ENCODE measurements at places on chromosomes 5 and 9.

GRCh38 chr5:158917731-158918130 is 182.0 kb downstream of the EBF1 start:
- DNase-seq, result no peak

GRCh38 chr9:33184963-33185362 is 17.8 kb upstream of the B4GALT1 start:
- DNase-seq, result no peak

DNA sequence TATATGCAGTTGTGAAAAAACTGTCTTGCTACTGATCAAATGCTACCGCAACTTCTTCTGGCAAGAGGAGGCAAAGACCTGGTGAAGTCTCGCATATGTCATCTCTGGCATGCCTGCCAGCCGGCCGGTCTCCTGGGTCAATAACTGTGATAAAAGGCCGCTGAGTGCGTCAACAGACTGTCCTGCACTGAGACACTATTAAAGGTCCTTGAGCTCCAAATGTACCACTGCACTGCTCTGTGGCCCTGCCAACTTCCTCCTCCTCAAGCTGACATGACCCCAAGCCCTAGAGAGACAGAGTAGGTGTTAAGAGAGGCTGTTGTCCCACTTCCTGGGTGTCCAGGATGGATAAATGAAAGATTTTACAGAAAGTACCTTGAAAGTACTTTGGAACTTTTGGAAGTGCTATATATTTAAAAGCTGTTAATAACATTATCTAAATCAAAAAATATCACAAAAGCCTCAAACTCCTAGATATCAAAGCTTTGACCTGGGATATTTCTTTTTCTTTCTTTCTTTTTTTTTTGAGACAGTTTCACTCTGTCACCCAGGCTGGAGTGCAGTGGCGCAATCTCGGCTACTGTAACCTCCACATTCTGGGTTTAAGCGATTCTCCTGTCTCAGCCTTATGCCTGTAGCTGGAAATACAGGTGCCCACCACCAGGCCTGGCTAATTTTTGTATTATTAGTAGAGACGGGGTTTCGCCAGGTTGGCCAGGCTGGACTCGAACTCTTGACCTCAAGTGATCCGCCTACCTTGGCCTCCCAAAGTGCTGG is 31.5 kb downstream of the RAPGEF1 start:
- DNase-seq, result no peak

DNA sequence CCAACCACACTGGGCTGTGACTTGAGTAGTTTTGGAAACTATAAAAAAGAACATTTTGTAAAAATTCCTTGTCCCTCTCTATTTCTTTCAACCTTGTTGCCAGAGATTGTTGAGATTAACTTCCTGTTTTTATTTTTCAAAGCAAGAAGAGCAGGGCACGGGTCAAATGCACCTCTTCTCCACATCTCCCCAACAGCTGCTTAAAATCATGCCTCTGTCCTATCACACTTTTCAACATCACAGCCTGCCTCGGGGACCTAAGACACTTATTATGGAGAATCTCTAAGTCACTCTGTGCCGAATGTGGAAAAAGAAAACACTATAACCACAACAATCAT is 280.3 kb upstream of the TNC start:
- DNase-seq, result no peak

DNA sequence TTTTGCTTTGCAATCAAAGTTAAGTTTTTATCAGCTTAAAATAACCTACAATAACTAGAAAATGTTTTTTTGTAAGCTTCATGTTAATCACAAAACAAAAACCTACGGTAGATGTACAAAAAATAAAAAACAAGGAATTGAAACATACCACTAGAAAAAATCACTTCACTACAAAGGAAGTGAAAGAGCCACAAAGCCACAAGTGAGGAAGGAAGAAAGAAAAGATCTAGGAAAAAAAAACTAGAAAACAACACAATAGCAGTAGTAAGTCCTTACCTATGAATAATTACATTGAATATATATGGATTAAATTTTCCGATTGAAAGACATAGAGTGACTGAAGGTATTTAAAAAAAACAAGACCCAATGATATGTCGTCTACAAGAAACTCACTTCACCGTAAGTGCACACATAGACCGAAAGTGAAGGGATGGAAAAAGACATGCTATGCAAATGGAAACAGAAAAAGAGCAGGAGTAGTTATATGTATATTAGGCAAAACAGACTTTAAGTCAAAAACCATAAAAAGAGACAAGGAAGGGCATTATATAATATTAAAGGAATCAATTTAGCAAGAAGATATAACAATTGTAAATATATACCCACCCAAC is 13.4 kb upstream of the ZDHHC21 start:
- DNase-seq, result no peak

DNA sequence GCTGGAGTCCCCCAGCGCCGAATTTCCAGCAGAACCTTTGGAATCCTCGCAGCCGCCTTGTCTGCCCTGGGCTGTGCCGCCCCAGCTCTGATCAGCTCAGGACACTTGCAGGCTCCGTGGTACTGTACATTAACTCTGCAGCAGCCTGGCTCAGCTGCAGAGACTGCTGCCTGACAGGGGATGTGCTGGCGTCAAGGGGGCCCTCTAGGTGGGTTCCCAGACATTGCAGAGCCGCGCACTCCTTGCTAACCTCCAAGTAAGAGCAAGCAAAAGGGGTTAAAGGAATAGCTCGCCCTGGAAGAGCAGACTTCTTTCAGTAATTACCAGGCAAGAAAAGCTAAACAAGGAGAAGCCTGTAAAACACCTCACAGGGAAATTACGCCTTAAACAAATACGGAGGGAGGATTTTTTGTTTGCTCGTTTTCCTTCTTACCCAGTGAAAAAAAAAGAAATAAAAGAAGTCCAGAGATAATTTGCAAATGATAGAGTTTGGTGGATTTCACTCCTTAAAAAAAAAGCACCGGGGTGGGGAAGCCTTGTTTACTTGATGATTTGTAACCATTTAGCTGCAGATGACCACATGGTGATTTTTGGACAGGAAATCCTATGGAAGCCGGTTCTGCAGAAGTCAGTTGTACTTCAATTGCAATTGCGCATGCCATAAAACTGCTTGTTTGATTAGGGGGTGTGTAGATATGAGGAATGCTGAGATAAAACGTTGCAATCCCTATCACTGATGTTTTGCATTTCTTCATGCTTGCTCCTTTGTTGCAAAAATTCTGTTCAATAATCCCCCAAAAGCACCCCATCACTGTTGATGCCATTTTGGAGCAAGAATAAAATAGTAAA is 305.8 kb downstream of the PDE4D start:
- DNase-seq, result no peak

GRCh38 chr9:126276056-126276728 is 50.4 kb upstream of the MVB12B start:
- no peak for DNase-seq

GRCh38 chr9:69549310-69550202 is 122.6 kb downstream of the APBA1 start:
- DNase-seq, result no peak

All from activated T-helper 9 cell treated with anti-CD3 and anti-CD28 coated beads, Interleukin-2, amount 50 U/mL, for 16 hours (primary cell).